Esophagus mucosa (tissue), 1 donor: ENCODE measurements at places on chromosomes 2 and 18. TPM values are rescaled to one million over a fixed set of nuclear protein-coding genes. Genes with fewer than 3 reads are reported as not detected.

PSMA8 gene
- total RNA-seq, result not detected

C1GALT1C1L gene
- 0.16 TPM for total RNA-seq

BCS1L gene
- 43.9 TPM for total RNA-seq

LRRC30 gene
- total RNA-seq, result not detected

RTKN gene
- total RNA-seq, result 18.3 TPM

ITGB6 gene
- 24.2 TPM for total RNA-seq

PAX3 gene
- total RNA-seq, result not detected

TRMT61B gene
- total RNA-seq, result 11.0 TPM

INPP5D gene
- 6.2 TPM for total RNA-seq

PLEKHM3 gene
- 4.7 TPM for total RNA-seq

MRO gene
- not detected for total RNA-seq

KIF1A gene
- 0.12 TPM for total RNA-seq

MREG gene
- 61.9 TPM for total RNA-seq

POTEJ gene
- total RNA-seq, result not detected
